Stimulated activated CD8-positive, alpha-beta memory T cell treated with anti-CD3 and anti-CD28 coated beads, Interleukin-4, amount 100 ng/mL, for 1 hour (primary cell): ENCODE measurements at places on chromosomes 6 and 20.

DNA sequence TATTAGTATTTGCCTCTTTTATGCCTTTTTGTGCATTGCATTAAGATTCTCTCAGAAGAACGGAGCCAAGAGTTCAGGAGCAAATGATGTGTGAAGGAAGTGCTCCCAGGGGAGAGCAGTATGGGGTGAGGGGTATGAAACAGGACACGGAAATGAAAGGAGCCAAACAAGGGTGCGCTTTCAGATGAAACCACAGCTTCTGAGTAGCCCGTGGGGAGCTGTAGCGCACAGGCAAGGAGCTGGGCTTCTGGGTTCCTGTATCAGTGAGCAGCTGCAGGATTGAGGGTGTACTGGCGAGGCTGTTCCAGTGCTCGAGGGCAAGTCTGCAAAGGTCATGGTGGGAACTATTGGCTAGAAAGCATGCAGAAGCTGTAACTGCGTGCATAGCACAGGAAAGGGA, 25.4 kb downstream of the ANKEF1 start:
- DNase-seq = no peak

DNA sequence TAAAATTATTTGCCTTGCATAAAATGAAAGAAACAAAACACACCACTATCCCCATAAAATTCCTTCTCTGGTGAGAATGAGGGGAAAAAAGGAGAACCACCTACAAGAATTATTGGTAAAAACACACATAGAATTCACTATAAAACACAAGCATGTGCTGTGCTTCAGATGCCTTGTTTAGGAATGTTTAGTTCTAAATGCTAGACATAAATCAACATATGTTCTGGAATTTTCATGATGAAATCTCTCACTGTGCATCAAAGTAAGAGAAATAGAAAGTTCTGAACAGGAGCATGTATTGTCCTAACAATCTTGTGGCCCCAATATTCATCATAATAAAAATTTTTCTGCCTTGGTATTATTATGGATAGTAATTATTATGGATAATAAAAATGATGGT, 111.0 kb downstream of the PLCB4 start:
- DNase-seq = no peak

GRCh38 chr6:163670336-163670735, 255.8 kb downstream of the QKI start:
- DNase-seq = no peak

- no peak for DNase-seq
Observed at GRCh38 chr6:32886681-32887383, 32.8 kb downstream of the PSMB9 start.

DNA sequence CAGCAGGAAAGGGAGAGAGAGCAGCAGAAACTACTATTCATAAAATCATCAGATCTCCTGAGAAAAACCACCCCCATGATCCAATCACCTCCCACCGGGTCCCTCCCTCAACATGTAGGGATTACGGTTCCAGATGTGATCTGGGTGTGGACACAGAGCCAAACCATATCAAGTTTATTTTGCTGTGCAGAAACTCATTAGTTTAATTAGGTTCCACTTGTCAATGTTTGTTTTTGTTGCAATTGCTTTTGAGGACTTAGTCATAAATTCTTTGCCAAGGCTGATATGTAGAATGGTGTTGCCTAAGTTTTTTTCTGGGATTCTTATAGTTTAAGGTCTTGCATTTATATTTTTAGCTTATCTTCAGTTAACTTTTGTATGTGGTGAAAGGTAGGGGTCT, 422.0 kb upstream of the HS3ST5 start:
- DNase-seq = no peak

DNA sequence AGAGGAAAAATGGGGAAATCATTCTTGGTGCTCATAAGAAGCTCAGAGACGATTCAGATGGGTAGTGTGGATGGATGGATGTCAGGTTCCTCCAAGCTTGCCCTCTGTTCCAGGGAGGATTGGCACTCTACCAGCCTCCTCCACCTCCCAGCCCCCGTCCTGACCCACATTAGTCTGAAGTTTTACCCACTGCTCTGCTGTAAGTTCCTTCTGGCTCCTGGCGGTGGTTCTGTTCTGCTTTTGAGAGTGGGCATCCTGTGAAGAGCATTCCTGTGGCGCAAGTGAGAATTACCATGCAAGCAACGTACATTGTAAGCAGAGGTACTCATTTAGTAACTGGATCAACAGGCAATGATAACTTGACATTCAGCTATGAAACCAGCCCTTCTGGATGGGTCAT, 103.4 kb downstream of the SYNDIG1 start:
- no peak for DNase-seq

DNA sequence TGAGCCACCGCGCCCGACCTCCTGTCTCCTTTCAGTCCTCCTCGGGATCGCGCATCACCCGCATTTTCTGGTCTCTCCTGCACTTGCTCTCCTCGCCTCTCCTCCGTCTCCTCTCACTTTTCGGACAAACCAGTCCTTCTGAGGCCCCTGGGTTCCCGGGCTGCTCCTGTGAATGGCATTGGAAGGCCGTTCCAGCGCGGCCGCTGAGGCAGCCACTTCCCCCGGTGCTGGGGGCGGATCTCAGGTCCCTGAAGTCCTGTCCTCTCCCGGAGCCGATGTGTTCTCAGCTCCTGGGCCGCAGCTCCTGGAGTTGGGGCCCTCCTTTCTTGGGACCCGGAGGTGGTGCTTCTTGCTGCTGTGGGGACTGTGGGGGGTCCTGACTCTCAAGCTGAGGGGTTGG, 803 bp downstream of the MICB start:
- no peak for DNase-seq

DNA sequence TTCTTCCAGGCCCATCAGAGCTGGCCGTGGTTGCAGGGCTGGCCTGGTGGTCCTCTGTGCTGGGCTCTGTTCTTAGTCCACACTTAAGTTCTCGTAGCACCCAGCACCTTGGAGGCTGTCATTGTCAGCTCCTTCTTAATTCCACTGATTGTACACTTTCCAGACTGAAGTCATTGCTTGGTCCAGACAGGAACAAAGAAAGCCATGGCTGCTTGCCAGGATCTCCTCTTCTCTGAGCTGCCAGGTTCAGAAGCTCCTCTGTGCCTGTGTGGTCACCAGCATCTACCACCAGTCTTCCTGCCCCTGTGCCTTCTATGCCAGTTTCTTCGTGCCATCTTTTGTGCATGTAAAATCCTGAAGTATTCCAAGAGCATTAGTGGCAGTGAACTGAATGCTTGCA, 39.5 kb upstream of the PCMTD2 start:
- DNase-seq = no peak

DNA sequence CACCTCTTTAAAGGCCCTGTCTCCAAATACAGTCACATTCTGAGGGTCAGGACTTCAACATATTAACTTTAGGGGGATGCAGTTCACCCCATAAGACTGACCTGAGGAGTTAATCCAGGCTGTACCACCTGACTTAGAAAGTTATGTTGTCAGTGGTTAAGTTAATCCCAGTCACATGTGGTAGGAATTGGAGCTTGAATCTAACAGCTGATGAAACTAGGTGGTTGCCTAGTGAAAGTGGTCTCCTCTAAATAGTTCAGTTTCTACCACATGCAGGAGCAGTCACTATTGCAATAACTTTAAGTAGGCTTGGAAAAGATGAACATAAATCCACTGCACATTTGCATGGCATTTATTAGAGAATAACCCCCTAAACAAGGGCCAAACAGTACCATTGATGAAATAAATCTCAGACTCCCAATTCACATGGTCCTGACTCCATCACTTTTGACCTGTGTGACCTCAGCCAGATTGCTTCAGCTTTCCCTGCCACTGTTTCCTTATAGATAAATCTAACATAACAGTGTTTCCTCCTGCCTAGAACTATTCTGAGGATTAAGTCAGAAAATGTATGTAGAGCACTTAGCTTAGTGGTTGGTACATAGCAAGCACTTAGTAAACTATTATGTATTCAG, 20.1 kb downstream of the SAMD5 start:
- no peak for DNase-seq
